Ammon's horn (tissue), 1 donor: ENCODE measurements at places on chromosomes 12 and 14.
A peak's percentile ranks its signal among the peaks of the same experiment; 100 is the strongest.

GRCh38 chr12:39372929-39373328, 70.0 kb downstream of the KIF21A start:
- DNase-seq = no peak

DNA sequence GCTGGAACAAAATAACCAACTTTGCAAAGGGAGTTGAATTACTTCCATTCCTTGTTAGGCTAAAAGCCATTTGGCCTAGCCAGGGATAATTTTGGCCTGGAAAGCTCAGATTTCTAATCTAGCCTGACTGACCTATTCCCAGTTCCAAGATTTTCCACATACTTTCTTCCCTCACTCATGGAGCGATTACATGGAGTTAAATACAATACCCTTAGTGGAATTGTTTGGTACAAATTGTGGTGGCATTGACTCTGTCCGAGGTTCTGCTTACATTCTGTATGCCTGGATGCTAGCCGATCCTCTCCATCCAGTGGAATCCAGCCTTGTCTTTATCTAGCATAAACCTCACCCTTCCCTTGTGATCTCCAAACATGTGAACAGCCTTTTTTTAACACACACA, 965.1 kb downstream of the DIO2 start:
- no peak for DNase-seq

DNA sequence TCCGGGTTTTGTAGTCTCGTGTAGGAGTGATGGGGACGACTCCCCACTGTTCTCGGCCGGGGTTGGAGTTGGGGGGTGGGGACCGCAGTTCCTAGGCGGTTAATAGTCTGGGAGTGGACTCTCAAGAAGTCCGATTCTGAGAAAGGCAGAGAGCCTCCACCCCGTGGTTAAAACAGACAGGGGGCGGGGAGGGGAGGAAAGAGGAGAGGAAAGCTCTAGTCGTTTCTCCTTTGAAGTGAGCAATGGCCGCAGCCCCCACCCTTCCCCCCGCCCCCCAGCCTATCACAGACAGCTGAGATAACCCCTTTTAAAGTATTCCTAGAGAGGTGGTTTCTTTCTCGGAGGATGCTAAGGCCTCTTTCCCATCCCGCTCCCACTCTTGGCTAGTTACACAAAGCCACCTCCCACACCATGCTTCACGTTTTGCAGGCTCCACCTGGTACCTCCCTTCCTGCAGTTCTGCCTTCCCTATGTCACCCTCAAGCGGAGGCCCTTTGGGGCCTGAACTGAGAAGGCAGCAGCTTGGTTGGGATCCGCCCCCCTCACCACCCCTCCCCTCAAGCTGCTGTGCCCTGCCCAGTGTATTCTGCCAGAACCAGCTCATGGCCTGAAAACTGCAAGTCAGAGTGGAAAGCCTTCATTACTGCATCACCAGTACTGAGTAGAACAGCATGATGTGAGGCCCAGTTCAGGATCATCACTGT, 853 bp downstream of the USP5 start:
- peak; percentile 74 for DNase-seq

- DNase-seq = no peak
Observed at GRCh38 chr12:18754124-18754707, 16.3 kb downstream of the CAPZA3 start.

DNA sequence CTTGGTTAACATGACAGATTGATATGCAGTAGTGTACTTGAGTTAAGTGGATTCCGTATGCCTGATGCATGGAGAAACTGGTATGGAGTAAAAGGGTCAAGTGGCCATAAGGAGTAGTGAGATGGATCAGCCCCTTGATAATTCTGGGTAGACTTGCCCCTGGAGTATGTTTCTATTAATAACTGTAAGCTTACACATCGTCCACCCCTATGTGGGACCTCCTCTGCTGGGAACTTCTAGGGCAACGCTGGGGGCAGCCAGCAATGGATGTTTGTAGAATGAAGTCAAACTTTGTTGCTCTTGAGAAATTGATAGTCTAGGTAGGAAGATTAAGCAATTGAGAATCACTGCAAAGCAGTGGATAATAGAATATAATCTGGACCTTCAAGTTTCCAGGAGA, 3.5 kb downstream of the C12orf75 start:
- no peak for DNase-seq

DNA sequence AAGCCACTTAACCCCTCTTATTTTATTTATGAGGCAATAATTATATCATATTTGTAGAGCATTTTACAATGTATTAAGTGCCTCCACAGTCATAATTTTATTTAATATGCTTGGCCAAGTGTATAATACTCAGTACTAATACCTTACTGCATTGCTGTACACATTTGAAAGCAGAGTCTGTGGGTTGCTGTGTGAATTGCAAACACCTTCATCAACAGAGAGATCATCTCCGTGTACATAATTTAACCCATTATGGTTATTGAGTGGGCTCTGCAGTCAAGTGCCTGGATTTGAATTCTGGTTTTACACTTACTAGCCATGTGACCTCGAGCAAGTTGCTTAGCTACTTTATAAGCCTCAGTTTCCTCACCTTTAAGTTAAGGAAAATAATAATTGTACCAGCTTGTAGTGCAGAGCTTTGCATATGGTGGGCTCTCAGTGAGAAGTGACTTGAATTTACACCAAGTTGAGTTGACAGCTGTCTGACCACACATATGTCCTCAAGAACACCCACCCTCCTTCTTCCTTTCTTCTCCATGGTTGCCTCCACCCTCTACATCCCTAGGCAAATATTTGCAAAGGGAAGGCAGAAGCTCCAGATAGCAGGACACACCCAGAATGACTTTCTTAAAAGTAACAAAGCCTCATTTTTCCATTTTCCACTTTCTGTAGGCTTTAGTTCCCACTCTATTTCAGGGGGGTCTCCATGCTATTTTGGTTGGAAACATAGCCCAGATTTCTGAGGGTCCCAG, 12.3 kb downstream of the CRACR2A start:
- DNase-seq = no peak

DNA sequence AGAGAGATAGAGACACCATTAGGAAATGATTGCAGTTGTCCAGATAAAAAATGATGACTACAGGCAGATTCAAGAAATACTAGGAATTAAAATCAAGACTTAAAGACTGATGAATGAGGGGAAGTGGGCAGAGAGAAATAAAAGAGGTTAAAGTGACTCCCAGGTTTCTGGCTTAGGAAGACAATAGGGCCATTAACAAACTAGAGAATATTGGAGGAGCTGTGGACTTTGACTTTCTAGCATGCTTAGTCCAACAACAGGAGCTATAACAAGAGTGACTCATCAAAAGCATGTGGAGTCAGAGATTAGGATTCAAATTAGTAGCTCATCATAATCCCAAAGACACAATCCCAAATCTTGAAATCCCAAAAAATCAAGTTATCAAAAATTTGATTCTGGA, 101.5 kb downstream of the BMP4 start:
- DNase-seq = no peak

GRCh38 chr14:103456167-103456835, 66.3 kb downstream of the CKB start:
- no peak for DNase-seq

DNA sequence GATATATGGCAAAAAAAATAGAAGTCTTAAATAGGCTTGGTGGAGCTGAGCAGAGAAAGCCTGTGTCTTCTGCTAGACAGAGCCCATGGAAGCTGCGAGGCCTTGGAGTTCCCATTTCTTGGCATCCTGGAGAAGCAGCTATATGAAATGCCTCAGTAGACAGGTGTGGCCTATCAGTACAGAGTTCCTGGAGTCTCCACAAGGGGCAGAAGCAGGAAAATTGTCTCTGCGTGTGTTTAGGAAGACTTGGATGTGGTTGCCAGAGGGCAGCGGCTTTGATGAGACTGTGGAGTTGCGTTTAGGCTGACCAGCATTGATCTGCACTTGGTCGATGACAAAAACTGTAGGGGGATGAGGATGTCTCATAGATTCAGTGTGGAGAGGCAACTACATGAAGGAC, 334.5 kb upstream of the SEL1L start:
- no peak for DNase-seq

- DNase-seq = peak; percentile 27
Observed at GRCh38 chr14:33569821-33570687, 380.8 kb downstream of the EGLN3 start.

- no peak for DNase-seq
Observed at GRCh38 chr12:94648578-94648977, 1.8 kb downstream of the TMCC3 start.

DNA sequence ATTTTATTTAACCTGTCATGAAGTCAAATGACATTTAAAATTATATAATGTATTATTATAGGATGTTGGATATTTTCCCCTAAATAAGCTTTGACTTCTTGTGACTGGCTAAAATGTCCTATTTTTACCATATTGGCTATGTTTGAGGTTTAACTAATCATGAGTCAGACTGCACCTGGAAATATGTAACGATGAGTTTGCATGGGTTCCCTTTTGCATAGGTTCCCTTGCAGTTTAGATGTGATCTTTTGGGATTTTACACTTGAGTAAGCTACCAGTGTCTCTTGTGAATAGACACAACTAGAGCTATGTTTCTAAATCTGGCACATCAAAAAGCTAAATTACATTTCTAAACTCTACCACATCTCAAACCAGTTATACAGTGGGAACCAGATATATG, 5.2 kb downstream of the PDZRN4 start:
- no peak for DNase-seq

- DNase-seq = peak; percentile 8
Observed at GRCh38 chr14:80663541-80663940, 278.0 kb downstream of the CEP128 start.

DNA sequence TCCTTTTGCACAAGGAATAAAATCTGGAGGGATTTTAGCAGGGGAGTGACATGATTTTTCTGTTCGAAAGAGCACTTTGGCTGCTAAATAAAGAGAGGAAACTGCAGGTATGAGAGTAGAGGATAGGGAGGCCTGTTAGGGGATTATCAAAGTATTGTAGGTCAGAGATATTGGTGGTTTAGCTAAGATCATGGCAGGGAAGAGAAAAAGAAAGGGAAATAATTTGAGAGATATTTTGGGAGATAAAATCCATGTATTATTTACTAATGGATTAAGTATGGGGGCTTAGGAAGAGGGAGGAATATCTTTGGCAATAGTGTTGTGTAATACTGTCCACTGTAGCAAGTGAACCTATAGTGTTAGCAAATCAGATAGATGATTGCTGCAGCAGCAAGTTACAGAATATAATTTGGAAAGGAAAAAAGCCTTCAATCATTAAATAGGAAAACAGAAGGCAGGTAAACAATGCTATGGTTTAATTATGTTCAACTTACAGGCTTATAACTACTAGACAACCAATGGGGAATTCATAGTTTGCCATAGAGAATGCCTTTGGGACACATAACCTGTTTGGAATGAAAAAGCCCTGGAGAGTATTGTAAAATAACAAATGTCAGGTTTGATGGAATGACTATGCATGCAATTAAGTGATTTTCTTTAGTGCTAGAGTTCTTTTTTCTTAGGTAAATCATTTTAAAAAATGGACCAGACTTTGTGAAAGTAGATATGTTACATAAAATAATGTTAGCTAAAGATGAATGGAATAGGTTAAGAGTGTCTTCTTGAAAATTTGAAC, 50.5 kb downstream of the ADIPOR2 start:
- DNase-seq = no peak

- DNase-seq = no peak
Observed at GRCh38 chr14:55500219-55500701, 59.8 kb upstream of the TBPL2 start.

DNA sequence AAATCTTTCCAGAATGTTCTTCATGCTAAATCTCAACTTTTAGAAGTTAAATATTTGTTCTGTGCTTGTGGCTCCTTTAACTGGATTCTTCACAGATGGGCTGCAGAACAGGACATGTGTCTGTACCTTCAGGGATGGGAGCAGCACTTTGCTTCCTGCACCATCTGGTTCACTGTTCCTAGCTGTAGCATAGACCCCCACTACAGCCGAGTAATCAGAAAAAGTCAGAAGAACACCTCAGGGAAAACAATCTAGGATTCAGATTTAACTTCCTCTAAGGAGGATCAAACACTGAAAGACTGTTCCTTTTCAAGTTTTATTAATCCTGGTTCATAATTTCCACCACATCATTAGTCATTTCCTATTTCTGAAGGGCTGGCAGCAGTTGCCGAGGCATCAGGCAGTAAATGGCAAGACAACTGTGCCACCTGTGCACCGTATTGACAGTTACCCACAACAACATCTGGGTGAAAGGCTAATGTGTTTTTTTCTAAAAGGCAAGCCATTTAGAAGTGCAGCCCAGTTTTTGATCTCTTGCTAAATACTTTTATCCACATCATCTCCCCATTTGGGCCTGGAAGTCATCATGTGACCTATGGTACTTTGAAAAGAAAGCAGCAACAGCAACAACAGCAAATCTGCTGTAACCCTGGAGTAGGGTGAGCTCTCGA, 212.8 kb upstream of the BMP4 start:
- no peak for DNase-seq

GRCh38 chr12:80442426-80443222, 1.4 kb upstream of the PTPRQ start:
- no peak for DNase-seq

GRCh38 chr12:57343703-57344378, 87.0 kb downstream of the R3HDM2 start:
- DNase-seq = no peak

DNA sequence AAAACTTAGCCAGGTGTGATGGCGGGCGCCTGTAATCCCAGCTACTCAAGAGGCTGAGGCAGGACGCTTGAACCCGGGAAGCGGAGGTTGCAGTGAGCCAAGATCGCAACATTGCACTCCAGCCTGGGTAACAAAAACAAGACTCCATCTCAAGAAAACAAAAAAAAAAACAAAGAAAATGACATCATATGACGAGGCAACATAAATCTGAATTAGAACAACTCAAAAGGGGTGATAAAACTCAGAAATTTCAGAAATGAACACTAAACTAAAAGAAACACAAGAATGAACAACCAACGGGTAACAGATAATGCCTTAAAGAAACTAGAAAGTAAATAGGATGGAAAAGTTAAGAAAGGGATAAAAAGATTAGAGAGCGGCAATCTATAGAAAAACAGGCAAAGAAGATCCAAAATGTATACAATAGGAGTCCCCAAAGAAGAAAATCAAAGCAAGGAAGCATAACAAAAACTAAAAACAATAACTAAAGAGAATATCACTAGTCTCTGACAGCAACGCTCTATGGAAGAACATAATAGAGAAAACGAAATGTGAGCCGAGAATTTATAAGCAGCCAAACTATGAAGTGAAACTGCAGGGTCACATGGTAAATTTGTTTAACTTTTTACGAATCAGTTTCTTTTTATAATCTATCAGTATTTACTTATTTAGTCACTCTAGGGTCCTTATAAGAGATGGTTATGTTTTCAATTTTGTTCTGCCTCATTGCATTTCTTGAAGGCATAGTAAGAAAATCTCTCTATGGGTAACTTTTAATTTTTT, 45.7 kb downstream of the SPPL3 start:
- DNase-seq = no peak

DNA sequence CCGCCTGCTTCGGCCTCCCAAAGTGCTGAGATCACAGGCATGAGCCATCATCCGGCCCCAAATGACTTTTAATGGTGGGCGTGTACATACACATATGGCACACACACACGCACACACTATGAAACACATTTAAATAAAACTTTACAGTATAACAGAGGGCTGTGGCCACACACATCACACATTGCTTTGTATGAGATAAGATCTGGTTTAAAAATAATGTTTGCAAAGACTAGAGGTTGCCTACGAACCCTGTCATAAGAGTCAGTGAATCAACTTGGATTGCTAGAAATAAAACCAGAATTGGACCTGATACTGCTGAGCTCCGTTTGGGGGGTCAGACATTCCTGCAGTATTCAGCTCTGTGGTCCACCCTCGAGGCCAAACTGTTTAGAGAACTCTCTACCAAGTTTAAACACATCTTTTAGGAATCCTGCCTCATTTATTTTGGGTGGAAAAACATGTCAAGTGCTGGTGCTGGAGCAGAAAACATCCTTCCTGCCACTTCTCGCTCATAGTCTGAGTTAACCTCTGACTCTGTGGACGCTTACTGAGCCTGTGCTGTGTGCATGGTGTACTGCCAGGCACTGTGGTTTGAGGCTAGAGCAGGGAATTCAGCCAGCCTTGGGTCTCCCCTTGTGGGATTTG, 47.8 kb upstream of the EML1 start:
- no peak for DNase-seq
